ENCODE measurements at places on chromosomes 7 and 10.

GRCh38 chr7:140972876-140973829, 41.6 kb downstream of the MRPS33 start:
- no peak for DNase-seq

DNA sequence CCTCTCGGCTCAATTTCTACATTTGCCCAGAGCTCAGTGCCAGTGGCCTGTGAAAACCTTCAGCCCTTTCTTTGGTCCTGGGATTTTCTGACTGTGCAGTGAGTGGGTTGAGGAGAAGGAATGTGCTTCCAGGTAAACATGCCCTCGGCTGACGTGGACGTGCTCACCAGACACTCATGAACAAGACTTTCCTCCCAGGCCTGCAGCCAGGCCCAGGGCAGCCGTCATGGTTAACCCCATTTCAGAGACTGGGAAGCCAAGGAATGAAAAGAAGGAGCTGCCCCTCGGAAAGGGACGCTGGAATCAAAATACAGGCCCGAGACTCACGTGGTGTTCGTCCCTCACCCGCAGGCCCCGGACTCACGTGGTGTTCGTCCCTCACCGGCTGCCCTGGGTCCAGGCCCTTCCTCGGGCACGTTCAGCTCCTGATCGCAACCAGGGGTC, 8.8 kb upstream of the CALML5 start:
- DNase-seq, result no peak

GRCh38 chr7:132941428-132941827, 140.5 kb downstream of the CHCHD3 start:
- no peak for DNase-seq

GRCh38 chr7:2996141-2996540, 47.5 kb downstream of the CARD11 start:
- DNase-seq, result no peak

DNA sequence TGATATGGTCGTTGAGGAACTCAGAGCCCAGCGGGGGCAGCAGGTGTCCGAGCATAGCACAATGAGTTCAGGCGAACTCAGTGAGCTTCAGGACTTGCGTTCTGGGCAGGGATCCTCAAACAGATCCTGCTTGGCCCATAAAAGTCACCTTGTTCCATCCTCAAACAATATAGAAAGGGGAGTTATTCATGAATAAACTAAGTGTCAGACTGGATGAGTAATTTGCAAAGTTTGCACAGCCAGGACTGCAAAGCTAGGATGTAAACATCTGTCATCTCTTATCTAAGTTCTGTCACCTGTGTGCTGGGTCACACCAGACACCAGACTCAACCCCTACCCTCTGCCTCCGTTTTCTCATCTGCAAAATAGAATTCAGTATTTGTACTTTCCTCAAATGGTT, 58.0 kb upstream of the PFKP start:
- DNase-seq, result no peak

- DNase-seq, result no peak
These were observed 231.2 kb downstream of the PTPRN2 start for GRCh38 chr7:158356454-158356853.

GRCh38 chr7:99229234-99229633, 21.3 kb upstream of the KPNA7 start:
- no peak for DNase-seq

DNA sequence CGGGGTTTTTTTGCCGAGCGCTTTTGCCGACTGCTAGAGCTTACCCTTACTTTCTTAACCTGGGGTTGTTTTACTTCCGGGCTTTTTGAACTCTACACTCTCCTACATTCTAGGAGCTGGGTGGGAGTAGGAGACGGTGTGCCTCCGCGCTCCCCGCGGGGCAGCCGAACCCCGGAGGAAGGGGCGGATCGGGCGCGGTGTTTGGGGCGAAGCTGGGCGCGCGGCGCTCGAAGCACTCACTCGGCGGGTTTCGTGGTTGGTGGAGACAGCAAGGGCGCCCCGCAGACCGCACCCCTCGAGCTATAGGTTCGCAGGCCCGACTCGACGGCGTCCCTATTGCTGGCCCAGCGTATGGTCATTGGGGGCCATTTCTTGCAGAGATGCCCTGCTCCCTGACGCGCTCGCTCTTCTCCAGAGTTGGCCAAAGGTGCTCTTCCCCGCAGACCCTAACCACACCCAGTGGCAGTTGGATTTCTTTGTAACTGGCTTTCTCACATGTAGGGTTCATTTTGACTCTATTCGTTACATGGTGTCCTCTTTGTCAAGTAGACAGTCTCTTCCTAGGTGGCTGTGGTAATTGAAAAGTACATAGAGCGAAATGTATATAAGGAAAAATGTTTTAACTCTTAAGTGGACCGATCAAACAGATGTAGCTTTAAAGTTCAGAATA, 364 bp downstream of the ZNF518A start:
- peak; percentile 37 for DNase-seq

- DNase-seq, result no peak
These were observed 97.6 kb downstream of the ZMIZ1 start for GRCh38 chr10:79166312-79166721.

GRCh38 chr7:79458796-79459195, 5.3 kb upstream of the MAGI2 start:
- no peak for DNase-seq

DNA sequence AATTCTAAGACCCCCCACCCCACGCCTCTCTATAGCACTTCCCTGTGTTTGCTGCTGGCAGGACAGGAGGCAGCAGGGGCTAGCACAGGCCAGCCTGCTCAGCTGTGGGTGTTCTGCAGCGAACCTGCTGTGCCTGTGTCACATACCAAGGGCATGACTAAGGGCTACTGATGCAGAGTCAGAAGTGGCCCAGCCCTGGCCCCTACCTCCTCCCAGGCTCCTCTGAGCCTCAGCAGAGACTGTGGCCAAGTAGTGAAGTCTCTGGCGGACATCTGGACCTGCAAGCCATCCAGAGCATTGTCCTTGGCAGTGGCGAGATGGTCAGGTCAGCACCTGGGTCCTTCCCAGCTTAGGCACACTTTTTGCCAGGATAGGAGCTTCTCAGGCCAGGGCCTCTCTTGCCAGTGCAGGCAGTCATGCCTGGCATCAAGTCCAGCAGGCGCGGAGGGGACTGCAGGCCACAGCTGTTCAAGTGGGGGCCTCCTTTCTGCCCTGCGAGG, 116.3 kb upstream of the RET start:
- DNase-seq, result no peak

DNA sequence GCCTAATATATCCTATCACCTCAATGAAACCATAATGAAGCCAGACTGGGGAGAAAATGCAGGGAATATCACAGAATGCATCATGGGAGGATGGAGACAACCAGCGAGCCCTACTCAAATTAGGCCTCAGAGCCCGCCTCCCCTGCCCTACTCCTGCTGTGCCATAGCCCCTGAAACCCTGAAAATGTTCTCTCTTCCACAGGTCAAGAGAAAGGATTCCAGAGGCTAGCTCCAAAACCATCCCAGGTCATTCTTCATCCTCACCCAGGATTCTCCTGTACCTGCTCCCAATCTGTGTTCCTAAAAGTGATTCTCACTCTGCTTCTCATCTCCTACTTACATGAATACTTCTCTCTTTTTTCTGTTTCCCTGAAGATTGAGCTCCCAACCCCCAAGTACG, 31.5 kb downstream of the PRSS2 start:
- DNase-seq, result no peak

- DNase-seq, result no peak
These were observed 27.2 kb upstream of the ATP6V0A4 start for GRCh38 chr7:138825049-138825721.

DNA sequence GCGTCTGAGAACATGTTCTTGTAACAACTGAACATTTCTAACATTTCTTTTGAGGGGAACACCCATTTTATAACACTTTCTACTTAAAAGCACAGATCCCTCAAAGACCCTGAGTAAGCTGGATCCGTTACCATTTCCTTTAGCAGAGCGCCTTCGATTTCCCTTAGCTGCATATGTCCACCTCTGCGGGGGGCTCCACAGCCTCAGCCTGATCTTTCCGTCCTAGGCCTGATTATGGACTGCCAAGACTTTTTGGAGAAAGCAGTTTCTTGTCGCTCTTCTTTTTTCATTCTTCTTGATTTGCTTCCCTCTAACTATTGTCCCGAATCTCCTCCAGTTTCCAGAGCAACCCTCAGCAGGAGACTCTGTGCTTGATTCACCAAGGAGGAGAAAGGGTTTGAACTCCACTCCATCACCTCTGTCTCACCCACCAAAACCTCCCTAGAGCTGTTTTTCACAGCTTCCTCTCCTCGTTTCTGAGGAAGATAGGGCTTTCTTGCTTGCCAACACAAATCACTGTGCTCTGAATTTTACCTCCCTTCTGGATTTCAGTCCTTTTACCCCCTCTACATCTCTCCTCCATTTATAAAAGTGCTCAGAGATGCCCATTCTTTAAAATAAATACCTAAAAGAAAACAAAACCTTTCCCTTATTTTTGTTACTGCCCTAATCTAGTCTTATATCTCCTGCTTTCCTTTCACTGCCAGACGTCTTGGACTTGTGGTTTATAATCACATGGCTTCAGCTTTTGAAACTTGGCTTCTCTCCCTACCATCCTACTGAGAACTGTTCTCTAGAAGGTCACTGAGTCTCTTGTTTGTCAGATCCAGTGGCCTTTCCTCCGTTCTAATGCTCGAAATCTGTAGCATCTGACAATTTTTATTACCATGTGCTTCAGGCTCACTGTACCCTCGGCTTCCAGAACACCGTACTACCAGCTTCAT, 30.5 kb upstream of the ZRANB1 start:
- no peak for DNase-seq

- peak; percentile 53 for DNase-seq
These were observed 167.9 kb downstream of the NEURL1 start for GRCh38 chr10:103661198-103661950.

DNA sequence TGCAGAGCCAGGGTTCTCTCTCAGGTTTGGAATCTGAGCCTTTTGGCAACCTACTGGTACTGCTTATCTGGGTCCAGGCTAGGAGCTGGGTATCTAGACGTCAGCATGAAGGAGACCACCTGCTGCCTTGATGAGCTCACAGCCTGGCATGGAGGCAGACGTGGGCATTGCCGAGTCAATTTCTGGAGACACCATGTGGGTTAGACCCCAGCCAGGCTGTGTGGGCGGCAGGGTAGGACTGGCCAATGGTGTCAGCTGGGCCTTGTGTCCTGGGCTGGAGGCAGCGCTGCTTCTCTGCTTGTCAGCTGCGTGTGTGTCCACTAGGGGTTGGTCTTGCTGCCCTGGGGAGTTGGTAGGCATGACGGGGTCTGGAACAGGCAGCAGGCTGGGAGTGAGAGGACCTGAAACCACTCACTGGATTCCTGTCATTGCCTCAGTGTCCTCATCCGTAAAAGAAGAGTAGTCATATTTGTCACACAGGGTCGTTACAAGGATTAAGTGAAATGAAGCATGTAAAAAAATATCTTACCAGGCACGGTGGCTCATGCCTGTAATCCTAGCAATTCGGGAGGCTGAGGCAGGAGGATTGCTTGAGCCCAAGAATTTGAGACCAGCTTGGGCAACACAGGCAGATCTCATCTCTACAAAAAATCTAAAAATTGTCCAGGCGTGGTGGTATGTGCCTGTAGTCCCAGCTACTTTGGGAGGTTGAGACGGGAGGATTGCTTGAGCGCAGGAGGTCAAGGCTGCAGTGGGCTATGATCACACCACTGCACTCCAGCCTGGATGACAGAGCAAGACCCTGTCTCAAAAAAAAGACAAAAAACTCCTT, 31.7 kb upstream of the ANKRD2 start:
- no peak for DNase-seq

- DNase-seq, result no peak
These were observed 139.4 kb downstream of the DNAJB6 start for GRCh38 chr7:157476201-157476600.

- no peak for DNase-seq
These were observed 21.8 kb upstream of the SEMA3C start for GRCh38 chr7:80940539-80941207.

GRCh38 chr7:2629746-2630681, 1.8 kb upstream of the TTYH3 start:
- no peak for DNase-seq

DNA sequence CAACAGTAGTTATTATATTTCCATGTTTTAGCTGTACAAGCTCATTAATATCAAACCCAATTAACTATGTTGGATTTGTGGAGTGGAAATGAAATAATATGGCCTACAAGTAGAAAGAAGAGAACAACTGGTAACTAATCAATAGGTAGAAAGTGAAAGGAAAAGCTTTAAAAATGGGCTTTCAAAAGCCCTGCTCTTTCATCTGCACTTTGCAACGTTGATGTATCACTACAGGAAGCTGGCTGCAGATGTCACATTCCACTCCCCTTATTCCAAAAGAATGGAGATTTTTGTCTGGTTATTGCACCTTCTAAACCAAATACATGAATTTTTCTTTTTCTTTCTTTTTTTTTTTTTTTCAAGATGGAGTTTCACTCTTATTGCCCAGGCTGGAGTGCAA, 11.7 kb upstream of the MKI67 start:
- no peak for DNase-seq

DNA sequence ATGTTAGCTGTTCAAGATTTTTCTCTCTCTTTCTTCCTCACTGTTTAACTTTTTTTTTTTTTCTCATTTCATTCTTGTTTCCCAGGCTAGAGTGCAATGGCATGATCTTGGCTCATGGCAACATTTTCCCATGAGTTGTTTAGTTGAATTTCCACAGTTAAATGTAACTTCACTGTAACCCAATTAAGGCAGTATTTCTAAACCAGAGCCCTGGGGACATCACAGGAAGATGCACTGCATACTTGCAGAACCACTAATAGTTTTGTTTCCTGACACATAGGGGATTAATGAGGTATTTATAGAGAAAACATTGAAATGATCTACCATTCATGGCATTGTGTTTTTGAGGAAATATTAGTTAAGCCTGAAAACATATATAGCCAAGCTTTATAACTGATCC, 795.6 kb upstream of the GHITM start:
- no peak for DNase-seq

- DNase-seq, result no peak
These were observed 147.9 kb downstream of the CPEB3 start for GRCh38 chr10:92142949-92143348.

DNA sequence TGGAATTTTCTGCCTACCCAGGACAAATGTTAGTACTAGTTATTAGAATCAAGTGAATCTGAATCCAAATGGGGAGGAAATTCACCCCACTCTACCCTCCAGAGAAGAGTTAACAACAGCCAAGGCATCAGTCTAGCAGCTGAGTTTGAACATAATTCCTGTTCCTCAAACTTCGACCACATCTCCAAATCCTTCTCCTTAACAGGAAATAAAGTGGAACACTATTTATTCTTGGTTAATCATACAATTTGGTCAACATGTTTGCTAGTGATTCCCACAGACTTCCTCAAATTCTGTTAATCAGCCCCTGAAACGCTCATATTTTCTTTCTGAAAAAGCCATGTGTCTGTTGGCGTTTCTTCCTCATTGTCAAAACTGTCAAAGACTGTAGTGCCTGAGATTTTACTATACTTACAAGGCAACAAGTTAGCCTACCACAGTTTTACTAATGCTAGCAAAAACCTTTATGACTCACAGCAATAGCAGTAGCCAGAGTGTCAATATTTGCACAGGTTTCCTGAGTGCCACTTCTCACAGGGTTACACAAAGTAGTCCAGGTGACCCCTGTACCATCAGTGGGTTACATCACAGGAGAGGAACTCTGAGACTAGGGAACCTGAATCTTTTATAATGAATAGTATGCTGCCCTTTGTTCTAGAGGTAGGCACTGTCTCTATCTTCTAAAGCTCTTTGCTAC, 202.9 kb downstream of the GRM3 start:
- DNase-seq, result no peak

GRCh38 chr10:101529725-101530553, 58.1 kb downstream of the POLL start:
- no peak for DNase-seq

GRCh38 chr7:33804140-33804660, 101.1 kb upstream of the BMPER start:
- no peak for DNase-seq
